Activated T-cell treated with anti-CD3 and anti-CD28 coated beads, Interleukin-2, amount 50 U/mL, for 4 hours (primary cell): ENCODE measurements at places on chromosomes 16 and 17. TPM values are rescaled to one million over a fixed set of nuclear protein-coding genes. Genes with fewer than 3 reads are reported as not detected.

Gene RNF157
- total RNA-seq = 14.9 TPM

GRCh38 chr17:44749076-44749979, 9.5 kb upstream of the ADAM11 start:
- no peak for DNase-seq

DNA sequence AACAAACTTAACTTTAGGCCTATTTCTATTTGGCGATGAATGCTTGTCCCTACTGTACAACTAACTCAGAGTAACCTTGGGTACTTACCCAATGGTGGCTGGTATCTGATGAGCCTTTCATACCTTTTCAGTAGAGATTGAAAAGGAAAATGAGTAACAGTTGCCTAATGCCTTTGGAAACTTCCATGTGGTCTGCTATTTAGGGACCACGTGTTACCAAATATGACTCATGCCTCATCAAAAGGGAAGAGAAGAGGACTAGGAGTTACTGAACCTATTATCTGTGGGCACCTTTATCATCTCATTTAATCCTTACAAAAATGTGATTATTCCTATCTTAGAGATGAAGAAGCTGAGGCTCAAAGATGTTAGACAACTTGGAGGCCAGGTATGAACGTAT, 8.1 kb downstream of the MYOCD start:
- DNase-seq = no peak

Gene RPL19
- 3,060 TPM for total RNA-seq

- DNase-seq = no peak
These were observed 102.9 kb upstream of the ZFHX3 start for GRCh38 chr16:73150786-73151185.

- no peak for DNase-seq
These were observed 25.6 kb downstream of the MGAT5B start for GRCh38 chr17:76893623-76894334.

- DNase-seq = no peak
These were observed 76.0 kb downstream of the GPR139 start for GRCh38 chr16:19997734-19998133.

DNA sequence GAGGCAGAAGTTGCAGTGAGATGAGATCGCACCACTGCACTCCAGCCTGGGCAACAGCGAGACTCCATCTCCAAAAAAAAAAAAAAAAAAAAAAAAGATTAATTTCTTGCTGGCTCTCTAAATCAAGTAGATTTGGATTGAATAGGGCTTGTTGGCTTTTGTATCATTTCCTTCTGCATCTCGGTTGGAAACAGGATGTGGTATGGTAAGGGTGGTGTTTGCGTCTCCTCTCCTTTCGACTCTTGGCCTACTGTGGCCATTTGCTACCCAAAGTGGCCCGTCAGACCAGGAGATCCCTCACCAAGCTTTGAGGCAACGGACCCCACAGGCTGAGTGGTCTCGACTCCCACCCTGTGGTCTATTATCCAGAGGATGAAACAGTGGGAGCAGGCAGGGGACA, 168.0 kb upstream of the IRX3 start:
- no peak for DNase-seq

Gene SULT1A2
- not detected for total RNA-seq

- no peak for DNase-seq
These were observed 28.3 kb upstream of the CIBAR2 start for GRCh38 chr16:85140455-85141012.

Gene TM4SF5
- not detected for total RNA-seq

Gene ABR
- 43.3 TPM for total RNA-seq

Gene KRT33B
- total RNA-seq = not detected
